ENCODE measurements at places on chromosomes 12 and 14.

DNA sequence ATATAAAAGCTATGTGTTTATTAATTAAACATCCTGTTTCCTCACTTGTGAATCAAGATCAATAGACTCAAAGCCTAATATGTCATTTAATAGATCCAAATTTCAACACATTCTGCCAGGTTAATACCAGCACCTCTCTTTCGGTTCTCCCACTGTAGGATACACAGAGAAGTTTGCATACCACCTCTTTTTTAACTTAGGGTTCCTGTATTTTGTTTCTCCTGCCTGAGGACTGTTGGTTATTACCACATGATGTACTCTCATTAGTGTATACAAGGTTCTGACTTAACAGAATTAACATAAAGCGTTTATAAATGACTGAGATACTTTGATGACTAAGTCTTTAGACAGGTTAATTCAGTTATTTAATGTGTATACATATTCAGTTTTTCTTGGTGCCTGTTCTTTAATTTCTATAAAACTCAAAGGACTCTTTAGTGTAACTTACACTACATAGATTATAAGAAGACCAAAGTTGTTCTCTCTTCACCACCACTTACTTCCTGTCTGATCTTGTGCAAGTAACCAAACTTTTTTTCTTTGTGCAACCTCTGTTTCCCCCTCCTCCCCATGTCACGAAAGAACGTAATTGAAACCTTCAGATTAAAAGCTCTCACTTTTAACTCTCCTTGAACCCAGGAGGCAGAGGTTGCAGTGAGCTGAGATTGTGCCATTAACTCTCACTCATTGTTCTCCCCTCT lies 89.8 kb upstream of the DNM1L start:
- DNase-seq: no peak

GRCh38 chr14:82124511-82124910 lies 590.9 kb upstream of the SEL1L start:
- no peak for DNase-seq

GRCh38 chr12:67758119-67758518 lies 109.6 kb downstream of the DYRK2 start:
- no peak for DNase-seq

DNA sequence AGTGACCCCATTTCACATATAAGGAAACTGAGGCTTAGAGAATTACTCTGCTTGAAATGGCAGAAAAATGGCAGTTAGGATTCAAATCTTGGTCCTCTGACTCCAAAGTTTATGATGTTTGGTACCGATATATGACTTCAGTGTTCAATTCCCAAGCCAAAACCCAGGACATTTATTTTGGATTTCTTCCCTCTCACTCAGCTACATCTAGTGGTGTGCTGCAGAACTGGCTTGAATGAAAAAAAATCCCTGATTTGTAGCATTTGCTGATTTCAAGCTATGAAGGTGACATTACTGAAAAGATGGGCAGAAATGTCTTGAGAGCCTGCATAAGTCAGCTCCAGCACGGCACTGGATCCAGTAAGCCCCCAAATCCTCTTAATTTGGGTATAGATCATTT lies 106.4 kb downstream of the EFCAB11 start:
- DNase-seq: no peak
